IPS DF 19.7 (cell line): ENCODE measurements at places on chromosomes 5 and 9.

DNA sequence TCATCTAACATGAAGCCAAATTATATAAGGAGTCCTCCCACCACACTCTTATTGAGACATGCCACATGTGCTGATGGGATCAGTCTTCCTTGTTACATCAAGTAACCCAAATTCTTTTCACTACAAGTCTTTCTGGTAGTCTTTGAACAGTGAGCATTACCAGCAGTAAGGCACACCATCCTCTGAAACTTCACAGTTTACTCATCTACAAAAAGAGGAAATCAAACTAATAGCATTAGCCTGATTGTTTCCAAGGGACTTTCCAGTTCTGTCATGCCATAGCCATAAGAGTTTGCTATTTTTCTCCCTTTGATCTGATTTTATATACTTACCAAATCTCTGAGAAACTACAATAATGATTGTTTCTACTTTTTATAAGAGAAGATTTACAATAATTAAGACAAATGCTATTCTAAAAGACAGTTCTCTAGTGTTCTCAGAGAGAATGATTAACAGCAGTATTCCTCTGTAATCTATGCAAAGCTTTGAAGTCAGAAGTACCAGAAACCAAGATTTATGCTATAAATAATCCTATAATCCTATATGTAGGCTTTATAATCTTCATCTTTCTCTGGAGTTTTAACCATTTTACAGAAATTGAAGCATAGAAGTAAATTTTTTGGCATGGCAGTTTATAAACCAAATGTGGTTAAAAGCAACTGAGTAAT, 166.2 kb upstream of the ACO1 start:
- DNase-seq = no peak

DNA sequence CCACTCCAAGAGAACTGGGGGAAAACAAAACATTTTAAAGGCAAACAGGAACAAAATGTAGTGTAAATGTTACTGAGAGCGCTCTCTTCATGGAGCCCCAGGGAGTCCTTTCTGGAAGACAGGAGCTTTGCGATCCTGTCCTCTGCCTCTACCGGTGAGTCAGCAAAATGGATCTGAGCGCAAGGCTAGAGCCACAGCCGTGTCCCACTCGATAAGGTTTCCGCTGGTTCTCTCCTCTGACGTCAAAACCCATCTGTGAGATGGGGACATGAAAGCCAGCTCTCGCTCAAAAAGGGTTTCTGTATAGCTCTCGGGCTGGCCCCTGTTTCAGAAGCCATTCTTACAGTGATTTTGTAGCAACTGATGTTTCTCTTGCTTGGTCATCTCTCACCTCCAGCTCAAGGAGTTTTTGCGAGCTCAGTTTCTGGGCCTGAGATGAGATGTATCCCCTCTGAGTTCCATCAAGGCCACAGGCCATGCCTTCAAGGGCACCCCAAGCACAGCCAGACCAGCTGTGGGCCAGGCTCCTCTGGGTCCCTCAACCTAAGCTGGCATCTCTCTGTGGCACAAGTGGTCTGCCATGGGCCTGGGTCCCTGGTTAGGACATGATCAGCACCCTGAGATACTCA, 101.6 kb downstream of the FSTL4 start:
- no peak for DNase-seq

DNA sequence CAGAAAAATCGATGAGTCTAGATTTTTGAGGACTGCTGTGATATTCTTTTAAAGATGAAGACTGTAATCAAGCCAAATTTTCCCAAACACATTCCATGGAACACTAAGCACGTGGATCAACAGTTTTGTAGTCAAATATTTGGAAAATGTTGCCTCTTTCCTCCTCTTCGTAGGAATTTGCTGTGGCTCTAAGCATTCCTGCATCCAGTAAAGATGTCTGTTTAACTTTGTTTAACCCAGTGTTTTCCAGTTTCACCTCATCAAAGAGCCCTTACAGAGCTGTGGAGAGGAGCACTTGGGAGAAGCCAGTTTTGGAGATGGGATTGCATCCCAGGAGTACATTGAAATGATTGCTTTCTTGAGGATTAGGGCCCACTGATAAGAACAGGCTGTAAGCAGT, 58.9 kb downstream of the INSYN2B start:
- DNase-seq = no peak

DNA sequence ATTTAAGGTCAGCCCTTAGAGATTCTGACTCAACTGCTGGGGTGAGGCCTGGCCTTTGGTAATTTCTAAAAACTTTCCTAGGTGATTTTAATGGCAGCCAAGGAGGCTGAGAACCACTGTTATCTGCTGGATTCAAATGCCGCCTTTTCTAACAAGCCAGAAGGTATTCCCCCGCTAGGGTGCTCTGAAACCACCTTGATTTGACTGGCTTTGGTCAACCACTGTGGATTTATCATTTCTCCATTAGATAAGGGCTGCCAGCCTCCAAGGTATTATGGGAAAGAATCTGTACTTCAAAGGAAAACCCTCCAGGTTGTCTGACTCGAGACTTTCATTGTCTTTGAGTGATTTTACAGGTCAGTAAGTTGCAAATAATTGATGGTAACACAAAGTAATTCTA, 4.3 kb downstream of the ANXA6 start:
- DNase-seq = no peak

- DNase-seq = no peak
These were observed 41.4 kb downstream of the CPLANE1 start for GRCh38 chr5:37207802-37208201.

- no peak for DNase-seq
These were observed 2.0 kb downstream of the NRG2 start for GRCh38 chr5:140041099-140041491.

- DNase-seq = no peak
These were observed 280.8 kb downstream of the AOPEP start for GRCh38 chr9:95007226-95007869.

DNA sequence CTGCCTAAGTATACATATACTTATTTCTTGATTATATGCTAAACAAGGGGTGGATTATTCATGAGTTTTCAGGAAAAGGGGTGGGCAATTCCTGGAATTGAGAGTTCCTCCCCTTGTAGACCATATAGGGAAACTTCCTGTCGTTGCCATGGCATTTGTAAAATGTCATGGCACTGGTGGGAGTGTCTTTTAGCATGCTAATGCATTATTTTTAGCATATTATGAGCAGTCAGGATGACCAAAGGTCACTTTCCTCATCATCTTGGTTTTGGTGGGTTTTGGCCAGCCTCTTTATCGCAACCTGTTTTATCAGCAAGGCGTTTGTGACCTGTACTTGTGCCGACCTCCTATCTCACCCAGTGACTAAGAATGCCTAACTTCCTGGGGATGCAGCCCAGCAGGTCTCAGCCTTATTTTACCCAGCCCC, 80.9 kb downstream of the ALDH7A1 start:
- no peak for DNase-seq

DNA sequence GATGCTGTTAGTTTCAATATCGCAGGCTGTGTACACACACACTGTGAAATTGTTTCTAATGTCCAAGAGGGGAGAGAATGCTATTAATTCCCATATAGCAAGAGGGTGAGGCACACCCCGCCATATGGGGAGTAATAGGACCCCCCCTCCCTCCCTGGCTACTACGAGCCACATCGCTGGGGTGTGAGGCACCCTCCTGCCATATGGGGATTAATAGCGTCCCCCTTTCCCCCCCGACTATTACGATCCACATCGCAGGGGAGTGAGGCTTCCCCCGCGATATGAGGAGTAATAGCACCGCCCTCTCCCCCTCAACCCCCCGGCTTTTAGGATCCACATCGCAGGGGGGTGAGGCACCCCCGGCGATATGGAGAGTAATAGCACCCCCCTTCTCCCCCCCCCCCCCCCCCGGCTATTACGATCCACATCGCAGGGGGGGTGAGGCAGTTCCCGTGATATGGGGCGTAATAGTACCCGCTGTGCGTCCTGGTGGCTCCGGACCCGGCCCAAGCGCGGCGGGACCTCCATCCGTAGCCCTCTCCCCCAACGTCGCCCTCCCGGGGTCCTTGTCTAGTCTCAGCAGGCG, 494 bp upstream of the STK32A start:
- DNase-seq = no peak

GRCh38 chr9:71901695-71902597, 9.0 kb downstream of the ABHD17B start:
- DNase-seq = no peak

- DNase-seq = no peak
These were observed 439.5 kb upstream of the RGMB start for GRCh38 chr5:98333921-98334320.

DNA sequence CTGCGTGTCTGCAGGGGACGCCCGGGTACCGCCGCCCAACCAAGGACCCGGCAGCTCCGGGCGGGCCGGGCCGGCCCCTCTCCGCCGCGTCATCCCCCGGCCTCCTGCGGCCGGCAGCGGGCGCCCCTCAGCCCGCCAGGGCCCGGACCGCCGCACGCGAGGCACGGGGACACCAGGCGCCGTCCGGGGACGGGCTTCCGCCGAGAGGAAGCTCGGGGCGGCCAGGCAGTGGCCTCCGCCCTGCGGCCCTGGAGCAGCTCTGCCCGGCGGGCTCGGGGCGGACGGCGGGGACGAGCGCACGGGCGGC, 373 bp downstream of the FBXW5 start:
- DNase-seq = no peak

- no peak for DNase-seq
These were observed 220.1 kb downstream of the ANXA1 start for GRCh38 chr9:73371801-73372200.

DNA sequence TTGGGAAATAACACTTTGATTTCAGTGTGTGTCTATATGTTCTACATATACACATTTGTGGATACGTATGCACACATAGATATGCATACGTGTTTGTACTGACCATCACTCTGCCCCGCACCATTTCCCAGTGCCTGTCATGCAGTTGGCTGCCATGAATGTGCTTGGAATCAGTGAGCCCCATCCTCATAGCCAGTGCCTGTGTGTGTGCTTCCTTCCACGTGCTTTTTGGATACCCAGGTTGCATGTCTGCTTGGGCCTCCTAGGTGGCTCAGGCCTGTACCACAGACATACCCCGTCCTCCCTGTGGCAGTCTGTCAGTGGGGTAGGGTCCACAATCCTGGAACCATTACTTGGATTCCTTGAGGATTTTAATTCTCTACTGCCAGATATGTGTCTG, 243.6 kb downstream of the FANCC start:
- DNase-seq = no peak

- no peak for DNase-seq
These were observed 418.6 kb upstream of the RIOK2 start for GRCh38 chr5:97601651-97602050.

DNA sequence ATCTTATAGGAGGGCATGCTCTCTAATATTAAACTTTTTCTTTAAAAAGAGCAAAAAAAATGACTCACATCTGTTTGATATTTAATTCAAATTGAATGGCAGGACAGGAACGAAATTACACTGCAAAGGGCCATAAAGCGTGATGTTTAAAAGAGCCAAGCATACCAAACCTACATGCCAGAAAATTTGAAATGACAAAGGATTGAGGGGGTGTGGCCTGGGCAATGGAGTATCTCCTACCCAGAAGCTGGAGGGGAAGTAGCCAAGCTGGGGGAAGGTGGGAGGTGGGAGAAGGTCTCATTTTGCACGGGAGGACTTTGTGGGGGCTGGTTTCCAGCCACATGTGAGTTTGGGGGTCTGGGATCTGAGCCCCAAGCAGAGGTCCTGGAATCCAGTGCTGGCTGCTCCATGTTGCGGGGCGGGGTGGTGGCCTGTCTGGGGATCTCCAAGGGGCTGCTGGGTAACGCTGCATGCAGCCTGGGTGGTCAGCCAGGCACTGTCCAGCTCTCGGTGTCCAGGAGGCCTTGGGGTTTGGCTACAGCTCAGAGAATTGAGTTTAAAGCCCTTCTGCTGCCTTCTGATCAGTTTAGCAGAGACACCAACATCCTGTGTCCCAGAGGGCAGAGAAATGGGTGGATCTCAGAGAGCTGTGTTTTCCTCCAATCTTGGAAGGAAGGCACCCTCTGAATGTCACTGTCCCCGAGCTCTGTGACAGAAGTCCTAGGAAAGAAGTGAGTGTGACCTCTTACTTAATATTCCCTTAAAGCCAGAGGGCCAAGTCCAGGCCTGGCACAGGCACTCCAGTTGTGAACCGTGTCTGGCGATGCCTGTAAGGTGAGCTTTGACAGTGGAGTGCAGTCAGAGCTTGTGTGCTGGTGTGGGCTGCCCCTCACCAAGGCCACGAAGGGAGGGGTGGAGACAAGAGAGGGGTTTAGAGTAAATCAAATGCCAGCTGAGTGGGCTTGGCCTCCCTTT, 7.6 kb downstream of the DCANP1 start:
- DNase-seq = no peak

- no peak for DNase-seq
These were observed 67.3 kb downstream of the SNX30 start for GRCh38 chr9:112817860-112818203.

DNA sequence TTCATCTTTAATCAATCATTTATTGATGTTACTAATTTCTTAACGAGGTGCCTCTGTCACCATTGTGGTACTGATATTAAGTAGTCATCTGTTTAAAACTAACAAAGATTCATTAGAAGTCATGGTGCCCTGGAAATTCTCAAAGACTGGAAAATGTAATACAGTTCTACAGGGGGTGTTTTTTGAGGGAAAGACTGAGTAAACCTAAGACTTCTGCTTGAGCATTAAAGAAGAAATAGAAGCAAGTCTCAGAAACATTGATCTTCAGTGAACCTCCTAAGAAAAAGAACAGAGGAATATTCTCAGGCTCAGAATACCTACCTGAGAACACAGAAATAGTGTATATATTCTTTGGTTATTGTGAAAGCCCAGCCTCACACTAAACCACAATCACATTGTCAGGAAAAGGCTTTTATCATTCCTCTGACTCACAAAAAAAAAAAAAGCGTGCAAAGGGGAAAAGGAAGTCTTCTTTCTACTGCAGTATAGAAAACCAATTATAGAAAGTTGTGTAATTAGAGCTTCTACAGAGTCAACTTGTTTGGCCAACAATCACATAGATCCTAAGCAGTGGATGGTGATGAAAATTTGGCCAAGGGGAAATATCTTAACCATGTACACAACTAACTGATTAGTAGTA, 60.8 kb downstream of the HINT1 start:
- no peak for DNase-seq

DNA sequence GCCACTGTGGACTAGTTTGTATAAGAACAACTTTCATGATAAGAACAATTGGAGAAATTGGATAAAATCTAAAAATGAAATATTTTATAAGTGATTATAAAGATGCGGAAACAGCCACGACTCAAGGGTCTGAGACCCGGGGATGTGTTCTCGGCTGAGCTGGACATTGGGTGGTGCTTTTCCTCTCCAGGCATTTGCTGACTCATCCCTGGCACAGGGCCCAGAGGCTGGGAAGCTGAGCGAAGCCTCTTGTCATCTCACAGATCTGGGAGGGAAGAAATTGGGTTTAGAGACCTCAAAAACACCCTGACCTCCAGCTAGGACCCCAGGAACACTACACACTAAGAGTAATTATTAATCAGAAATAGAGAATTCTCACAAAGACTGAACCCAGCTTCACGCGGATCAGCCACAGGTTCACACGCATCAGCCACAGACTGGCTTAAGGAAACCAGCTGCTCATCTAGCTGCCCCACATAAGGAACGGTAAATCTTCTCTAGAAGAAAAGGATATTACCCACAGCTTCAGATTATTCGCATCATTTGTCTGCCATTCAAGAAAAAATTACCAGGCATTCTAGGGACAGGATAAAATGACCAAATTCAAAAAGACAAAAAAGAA, 2.8 kb upstream of the OR2V1 start:
- no peak for DNase-seq

GRCh38 chr9:109872901-109873300, 92.9 kb downstream of the PALM2AKAP2 start:
- DNase-seq = no peak

- DNase-seq = no peak
These were observed 47.4 kb upstream of the LRRTM2 start for GRCh38 chr5:138922494-138922893.

GRCh38 chr5:90227683-90228082, 181.9 kb downstream of the CETN3 start:
- DNase-seq = no peak
